ENCODE measurements at places on chromosomes 1 and 21.

DNA sequence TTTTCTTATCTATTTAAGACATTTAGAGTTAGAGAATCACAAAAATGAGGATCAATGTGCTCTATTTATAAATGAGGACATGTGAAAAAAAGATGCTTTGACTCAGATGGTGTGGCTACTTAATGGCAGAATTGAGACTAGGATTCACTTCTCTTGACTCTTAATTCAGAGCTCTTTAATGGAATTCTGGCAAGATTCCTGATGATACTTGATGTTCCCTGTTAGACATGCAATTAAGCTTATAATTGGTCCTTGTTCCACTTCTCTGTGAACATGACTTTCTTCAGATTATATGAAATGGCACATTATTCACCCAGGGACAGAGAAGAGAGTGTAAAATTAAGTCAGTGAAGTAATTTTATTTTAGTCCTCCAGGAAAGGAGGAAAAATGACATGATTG lies 165.3 kb downstream of the LRRC7 start:
- no peak for DNase-seq

- DNase-seq, result no peak
Measured at GRCh38 chr1:200294241-200294640, 115.6 kb downstream of the ZNF281 start.

- DNase-seq, result no peak
Measured at GRCh38 chr1:163104385-163105099, 35.4 kb downstream of the RGS4 start.

DNA sequence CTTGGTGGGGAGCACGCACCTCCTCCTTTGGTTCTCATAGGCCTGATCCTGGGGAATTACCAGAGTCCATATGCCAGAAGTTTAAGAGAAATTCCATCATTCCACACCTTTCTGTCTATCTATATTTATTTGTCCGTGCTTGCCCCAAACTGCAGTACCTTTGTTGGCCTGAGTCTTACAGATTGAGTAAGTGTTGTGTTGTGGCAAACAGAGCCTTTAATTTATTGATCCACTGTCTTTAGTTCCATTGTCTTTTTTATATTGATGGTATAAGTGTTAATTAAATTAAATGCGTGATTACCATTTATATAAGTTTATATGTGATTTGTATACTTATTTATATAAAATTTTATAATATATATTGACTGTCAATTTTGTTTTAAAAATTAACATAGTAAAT lies 4.9 kb downstream of the SH3BGR start:
- no peak for DNase-seq

GRCh38 chr1:219699870-219700269 lies 87.0 kb upstream of the ZC3H11B start:
- DNase-seq, result no peak

- DNase-seq, result no peak
Measured at GRCh38 chr1:93253516-93253915, 73.0 kb downstream of the CCDC18 start.

DNA sequence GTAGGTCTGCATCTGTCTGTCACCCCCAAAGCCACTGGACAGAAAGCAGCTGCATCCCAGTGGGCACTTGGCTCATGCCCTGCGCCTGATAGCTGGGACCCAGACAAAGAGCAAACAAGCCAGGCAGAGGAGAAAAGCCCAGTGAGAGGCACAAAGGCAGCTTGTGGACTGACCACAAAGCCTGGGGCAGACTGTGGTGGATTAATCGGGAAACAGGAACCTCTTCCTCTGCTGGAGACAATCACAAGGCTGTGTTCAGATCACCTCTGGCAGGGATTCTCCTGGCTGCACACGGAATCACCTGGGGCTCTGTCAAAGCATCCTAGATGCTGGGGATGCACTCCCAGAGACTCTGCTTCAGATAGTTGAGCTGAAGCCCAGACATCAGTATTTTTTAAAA lies 15.2 kb upstream of the GJB5 start:
- no peak for DNase-seq

DNA sequence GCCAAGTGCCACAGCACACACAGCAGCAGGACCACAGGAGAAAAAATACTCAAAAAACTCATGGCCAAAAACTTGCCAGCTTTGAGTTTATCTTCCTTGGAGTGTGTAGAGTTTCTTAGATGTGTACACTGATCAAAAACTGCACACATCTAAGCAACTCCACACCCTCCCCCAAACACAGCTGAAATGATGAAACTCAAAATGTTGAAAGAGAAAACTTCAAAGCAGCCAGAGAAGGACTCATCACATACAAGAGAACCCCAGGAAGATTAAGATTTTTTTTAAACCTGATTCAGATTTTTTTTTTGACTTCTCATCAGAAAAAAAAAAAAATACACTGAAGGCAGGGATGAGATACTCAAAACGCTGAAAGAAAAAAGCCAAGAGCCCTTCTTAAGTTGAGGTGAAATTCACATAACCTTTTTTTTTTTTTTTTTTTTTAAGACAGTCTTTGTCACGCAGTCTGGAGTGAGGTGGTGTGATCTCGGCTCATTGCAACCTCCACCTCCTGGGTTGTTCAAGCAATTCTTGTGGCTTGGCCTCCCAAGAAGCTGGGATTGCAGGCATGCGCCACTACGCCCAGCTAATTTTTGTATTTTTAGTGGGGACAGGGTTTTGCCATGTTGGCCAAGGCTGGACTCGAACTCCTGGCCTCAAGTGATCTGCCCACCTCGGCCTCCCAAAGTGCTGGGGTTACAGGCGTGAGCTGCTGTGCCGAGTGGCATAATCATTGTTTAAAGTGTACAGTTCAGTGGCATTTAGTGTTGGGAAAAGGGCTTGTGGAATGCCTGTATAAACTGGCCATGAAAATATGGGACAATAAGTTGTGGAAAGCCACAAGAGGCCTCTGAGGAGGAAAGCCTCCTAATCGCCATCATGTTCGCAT lies 20.9 kb upstream of the PDXK start:
- no peak for DNase-seq

DNA sequence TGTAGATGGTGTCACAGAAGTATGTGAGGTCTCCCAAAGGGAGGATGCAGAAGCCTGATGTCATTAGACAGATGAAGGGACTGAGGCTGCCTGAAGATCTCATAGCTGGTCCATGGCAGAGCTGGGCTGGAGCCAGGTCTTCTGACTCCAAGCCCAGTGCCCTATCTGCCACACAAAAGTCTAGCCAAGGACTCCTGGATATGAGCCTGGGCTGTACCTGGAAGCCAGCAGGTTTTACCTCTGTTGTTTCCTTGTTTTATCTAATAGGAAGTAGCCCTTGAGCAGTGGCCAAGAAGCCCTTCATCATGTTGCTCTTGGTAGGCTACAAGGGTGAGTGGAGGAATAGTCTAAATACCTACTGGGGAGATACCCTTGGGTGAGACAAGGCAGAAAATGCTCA lies 74.4 kb upstream of the SLC44A3 start:
- DNase-seq, result no peak

DNA sequence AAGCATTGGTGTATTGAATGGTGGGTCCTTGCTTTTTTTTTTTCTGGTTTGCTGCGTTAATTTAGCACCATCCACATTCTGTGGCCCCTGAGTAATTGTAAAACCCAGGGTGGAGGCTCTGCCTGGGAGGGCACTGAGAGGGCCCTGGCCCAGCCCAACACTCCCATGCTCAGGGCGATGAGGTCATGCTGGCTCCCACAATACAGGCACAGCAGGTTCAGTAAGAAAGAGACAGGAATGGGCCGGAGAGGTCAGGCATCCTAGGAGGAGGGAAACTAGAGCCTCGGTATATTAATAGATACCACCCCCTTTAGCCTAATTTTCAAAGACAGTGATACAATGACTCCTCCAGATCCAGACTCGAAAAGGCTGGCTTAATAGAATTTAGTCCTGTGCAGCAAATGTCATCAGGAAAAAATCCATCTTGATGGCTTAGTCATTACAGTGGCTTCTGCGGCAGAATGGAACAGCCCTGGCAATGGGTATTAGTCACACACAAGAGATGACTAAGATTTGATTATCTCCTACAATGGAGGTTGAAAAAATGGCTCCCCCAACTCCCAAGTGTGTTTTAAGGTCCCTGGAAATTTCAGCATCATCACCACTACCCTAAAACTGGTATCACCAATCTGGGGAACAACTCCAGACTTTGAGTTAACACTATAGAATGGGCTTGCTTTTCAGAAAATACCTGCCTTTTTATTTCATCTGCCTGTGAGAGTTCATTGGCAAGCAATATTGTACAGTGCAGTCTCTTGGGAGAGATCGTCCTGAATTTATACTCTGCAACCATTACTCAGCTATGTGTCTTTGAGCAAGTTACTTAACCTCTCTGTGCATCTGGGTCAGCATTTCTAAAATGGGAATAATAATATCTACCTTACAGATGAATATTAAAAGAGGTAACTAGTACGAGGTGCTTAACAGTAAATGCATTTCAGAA lies 43.9 kb upstream of the LYST start:
- DNase-seq, result no peak

GRCh38 chr1:174276087-174276486 lies 116.8 kb downstream of the RABGAP1L start:
- DNase-seq, result no peak

GRCh38 chr1:209302779-209303568 lies 280.5 kb upstream of the CAMK1G start:
- no peak for DNase-seq

DNA sequence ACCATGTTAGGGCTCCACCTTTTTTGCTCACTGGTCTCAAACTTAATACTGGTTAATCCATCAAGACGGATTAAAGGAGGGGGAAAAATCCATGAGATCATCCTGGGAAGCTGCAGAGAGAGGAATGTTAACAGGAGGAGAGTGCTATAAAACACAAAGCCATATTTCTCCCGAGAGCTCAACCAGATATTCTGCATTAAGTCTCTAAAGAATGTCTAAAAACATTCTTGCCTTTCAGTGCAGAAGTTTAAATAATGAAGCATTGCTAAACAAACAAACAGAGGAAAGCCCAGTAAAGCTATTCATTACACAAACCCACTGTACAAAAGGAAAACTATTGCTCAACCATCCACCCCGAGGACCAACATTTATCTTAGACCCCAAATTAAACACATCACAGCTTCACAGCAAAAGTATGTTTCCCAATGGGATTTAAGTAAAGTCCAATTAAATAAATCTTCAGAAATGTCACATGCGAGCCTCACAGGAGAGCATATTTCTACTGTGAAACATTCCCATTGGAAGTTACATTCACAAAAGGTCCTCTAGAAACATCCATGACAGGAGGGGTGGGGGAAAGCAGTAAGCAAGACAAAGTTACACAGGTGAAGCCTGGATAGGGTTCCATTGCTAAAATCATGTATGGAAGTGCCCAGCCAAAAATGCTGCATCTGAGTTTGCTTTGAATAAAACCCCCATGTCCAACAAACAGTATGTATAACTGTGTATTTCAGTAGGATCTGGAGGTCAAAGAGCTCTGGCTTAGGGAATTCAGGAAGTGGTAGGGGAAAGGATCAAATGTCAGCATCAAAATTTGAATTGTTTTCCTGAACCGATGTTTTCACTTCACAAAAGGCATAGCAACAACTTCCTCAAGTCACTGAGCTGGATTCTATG lies 23.3 kb downstream of the DUSP10 start:
- no peak for DNase-seq

DNA sequence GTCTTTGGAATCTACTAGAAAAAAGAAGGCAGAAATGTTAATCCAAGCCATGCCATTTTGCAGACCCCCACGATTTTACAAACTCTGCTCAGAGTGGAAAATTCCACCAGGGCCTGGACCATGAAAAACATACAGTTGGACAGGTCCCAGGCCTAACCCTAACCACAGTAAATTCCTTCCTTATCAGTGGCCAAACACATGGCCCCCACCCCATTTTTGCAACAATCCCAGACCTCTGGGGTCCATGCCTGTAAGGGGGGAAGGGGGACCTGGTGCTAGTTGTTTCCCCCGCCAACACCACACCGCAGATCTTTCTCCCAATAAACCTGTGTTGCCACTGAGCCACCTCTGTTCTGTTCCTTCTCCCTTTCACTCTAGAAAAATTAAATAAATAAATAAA lies 1352.7 kb downstream of the AMY1C start:
- DNase-seq, result no peak

DNA sequence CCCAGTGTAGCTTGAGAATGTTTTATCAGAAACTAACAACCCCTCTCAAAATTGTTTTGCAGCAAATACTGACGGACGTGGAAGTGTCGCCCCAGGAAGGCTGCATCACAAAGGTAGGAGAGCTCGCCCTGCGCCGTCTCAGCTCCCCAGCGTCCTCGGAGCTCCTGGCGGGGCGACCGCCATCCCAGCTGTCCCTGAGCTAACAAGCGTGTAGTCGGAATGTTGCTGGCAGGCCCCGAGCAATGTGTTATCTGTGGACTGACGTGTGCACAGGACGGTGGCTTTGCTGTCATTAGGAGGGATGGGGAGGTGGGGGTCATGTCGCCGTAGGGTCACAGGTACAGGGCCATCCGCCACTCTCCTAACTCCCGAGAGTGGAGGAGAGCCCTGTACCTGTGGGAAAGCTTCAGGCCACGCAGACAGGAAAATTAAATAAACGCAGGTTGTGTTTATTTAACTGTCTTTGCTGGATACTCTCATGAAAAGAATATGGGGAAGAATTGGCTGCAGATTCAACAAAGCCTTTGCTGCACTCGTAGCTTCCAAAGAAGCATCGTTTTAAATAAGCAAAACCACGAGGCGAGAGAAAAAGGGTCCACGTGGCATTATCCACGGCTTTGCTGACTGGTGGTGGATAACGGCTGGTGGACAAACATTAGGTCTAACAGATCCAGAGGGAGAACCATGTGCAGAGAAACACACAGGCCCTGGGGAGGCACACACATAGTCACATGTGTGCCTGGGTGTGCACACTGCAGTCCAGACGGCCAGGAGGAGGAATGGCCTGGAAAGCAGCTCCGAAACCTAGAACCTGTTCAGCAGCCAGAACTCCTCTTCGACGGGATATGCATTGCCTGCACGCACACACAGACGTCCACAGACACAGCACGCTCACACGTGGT lies 175.3 kb downstream of the PRDM16 start:
- DNase-seq, result no peak

GRCh38 chr1:20711285-20712214 lies 6.3 kb downstream of the KIF17 start:
- DNase-seq, result no peak

- DNase-seq, result no peak
Measured at GRCh38 chr1:161910604-161911003, 113.1 kb downstream of the OLFML2B start.

DNA sequence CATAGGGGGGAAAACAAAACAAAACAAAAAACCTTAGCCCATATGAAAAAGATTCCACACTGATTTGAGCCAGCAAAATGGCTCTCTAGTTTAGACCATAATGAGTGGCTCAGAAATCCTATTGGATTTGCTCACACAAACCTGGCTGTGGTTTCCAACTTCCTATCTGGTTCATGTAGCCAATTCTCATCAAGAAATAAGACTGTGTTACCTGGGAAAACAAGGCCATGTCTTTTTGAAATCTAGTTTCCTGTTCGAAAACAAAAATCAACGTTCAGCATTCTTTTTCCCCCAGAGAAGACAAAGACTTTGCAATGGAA lies 69.2 kb downstream of the TBX15 start:
- no peak for DNase-seq

Measured in progenitor cell of endocrine pancreas (in vitro differentiated cells).